ENCODE measurements at places on chromosomes 2 and 18.

GRCh38 chr18:65365245-65365980 lies 385.4 kb upstream of the CDH7 start:
- DNase-seq = no peak

DNA sequence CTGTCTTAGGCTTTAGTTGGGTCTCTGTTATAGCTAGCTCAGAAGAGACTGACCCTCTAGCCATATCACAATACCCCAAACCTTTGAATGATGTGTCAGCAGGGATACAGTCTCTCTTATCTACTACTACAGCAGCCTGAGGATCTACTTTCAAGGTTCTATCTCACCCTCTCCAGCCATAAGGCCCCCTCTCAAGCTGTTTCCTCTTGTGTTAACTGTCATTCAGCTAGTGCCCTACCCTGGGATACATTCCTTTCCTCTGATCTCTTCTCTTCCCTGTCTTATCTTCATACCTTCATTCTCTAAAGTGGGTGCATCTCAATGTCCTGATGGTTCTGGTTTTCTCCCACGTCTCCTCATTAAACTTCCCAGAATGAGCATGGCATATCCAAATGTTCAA lies 434.7 kb downstream of the NRXN1 start:
- no peak for DNase-seq

DNA sequence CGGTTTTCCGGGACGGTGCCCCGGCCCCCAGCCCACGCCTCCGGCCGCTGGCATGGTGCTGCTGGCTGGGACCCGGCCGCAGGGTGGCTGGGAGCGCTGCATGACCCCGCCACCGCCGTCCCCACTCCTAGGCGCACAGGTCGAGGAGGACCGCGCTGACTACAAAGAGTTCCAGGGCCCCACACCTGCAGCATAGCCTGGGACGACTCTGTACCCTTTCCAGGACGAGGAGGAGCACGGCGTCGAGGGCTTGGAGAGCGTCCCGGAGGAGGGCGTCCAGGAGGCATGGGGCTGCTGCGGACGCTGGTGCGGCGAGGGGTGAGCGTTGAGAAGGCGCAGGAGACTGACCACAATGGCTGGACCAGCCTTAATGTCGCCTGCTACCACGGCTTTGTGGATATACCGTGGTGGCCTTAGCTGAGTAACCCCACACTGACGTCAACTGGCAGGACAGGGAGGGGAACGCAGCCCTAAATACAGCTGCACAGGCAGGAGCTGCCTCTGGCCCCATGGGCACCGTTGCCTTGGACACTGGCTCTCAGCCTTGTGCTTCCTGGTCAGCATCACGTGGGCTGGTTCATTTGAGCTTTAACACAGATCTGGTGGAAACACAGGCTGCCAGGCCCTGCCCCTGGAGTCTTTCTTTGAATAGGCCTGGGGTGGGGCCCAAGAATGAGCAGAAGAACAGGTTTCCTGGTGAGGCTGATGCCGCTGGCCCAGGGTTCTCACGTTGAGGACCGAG lies 40.9 kb upstream of the TRIM43B start:
- no peak for DNase-seq

DNA sequence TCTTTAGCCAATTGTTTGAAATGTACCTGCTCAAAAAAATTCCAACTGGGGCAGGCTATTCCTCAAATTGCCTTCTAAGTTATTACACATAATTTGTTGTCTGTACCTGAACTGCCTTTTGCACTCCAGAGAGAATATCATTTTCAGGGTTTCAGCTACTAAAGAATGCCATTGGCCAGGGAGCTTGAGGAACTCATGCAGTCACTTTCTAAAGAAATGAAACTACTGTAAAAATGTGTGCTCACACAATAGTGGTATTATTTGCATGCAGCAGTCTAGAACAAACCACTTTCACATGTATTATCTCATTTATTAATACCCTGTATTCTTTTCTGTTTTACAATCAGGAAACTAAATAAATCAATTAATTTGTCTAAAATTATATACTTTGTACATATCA lies 152.2 kb downstream of the PID1 start:
- DNase-seq = no peak

DNA sequence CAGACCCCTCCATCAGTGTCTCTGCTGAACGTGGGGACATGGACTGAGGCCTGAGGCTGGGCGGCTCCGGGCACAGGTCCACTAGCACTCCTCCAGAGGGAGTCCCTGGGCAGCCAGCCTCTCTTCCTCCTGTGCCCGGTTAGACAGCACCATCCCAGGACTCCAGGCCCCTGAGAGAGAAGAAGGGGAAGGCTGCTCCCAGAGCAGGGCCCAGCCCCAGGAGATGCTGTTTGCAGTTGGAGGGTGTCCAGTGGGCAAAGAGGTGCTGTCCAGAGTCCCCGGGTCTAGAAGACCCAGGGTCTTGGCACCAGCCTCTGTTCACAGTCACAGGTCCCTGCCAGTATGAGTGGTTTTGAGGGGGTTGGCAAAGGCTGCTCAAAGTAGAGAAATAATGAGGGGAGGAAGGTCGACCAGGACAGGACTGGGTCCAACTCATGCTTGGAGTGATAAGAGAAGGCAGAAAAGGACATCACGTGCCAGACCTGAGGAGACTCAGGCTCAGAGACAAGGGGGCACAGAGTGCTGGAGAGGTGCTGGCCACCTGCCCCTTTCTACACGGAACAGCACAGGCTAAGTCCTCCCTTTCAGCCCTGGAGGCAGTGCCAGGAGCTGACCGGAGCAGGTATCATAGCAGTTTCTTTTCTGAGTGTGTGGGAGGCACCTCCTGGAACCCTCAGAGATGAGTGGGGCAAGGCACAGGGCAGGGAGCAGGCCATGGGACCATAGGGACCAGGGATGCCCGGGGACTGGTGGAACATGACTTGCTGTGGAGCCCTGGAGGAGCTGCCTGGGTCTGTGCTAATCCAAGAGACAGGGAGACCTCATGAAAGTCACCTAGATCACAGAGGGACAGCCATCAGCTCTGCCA lies 21.1 kb downstream of the CRACDL start:
- DNase-seq = no peak

DNA sequence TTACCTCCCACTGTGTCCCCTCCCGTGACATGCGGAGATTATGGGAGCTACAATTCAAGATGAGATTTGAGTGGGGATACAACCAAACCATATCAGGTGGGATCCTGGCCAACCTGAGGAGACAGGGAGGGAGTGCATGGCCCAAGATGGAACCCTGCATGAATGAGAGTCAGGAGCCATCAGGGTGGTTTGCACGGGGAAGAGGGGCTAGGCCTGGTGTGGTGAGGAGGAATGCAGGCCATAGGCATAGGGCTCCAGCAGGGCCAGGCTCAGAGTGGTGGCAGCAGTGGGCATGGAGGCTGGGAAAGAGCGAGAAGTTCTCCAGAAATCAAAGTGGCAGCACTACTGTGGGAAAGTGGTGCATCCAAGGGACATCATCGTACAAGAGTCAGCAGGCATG lies 74.0 kb upstream of the BCL2L11 start:
- DNase-seq = no peak

DNA sequence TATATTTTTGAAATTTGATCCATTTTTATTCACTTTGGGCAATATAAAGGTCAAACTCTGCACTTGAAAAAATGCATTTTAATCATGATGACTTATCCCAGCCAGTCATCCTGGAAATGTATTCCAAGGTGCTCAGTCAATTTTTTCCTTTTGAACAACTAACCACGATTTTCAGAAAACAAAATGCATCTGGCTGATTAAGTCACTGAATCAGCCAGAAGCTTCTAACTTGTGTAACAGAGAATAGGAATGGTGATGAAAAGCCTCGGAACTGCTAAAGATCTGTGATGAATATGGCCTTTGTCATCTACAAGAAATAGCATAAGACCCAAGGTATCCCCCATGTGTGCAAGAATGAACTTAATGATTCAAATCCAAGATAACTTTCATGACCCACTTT lies 572.7 kb downstream of the EPHA4 start:
- DNase-seq = no peak

DNA sequence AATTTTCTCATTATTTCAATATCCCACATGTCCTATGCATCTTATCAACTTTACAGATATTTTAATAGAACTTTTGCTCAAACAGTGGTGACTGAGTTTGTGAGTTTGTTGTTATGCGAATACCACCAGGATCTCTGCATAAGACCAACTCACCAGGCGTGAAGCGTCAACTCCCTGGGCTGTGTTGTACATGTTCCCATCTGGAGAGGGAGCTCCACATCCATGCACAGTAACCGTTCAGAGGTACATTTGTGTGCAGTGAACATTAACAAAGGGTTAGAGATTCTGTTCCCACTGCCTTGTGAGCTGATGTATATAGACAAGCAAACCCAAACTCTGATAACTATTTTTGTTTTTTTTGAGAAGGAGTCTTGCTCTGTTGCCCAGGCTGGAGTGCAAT lies 188.7 kb downstream of the MYT1L start:
- no peak for DNase-seq

GRCh38 chr2:101779656-101780055 lies 82.1 kb downstream of the MAP4K4 start:
- DNase-seq = no peak

DNA sequence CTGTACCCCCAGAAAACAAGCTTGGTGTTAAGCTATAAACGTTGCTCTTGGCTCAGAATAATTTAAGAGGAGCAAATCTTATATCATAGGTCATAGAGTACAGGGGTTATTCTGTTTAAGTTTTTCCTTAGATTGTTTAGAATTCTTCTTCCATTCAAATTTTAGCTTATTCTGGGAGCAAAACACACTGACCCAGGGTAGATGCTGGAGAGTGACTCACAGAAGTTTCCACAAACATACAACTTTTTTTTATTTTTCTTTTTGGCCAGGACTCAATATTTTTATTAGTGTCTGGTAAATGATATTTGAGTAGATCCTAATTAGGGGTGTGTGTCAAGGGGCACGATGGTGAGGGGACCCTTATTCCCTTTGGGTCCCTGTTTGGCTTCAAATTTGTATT lies 71.5 kb upstream of the PSME4 start:
- DNase-seq = no peak

GRCh38 chr2:30862054-30862651 lies 54.9 kb upstream of the CAPN13 start:
- peak; percentile 17 for DNase-seq

DNA sequence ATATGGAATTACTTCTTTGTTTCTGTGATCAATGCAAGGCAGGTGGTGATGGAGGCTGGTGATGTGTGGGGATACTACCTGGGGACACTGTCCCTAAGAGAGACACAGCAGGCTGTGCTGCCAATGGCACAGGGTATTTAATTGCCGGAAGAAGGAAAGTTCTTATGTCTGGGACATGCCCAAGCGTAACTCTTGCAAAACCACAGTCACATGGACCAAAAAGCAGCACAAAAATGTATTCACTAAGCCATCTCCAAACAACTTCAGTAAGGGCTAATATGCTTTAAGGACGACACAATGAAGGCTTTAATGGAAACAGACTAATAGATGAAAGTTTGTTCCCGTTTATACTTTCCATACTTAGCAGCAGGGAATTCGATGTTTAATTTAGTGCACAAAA lies 49.7 kb upstream of the AP1S3 start:
- no peak for DNase-seq

- no peak for DNase-seq
Measured at GRCh38 chr2:241258505-241259280, 56.8 kb downstream of the HDLBP start.

GRCh38 chr2:74764429-74765272 lies 69.3 kb upstream of the HK2 start:
- DNase-seq = no peak

- no peak for DNase-seq
Measured at GRCh38 chr18:69022426-69022825, 224.5 kb downstream of the CCDC102B start.

DNA sequence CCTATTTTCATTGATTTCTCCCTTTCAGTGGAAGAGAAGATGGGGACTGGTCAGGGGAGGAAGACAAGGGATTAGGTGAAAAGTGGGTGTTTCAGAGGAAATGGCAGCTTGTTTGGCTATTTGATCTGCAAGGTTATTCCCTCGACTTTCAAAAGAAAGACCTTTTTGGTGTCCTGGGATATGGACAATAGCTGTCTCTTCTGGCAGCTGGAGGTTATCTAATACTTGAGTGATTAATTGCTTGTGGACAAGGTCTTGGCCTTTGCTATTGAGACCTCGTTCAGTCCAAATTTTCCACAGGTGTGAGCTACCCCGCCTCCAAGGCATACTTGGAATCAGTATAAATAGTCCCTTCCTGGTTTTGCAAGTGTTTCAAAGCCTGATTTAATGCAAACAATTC lies 33.3 kb upstream of the TRAPPC8 start:
- DNase-seq = no peak

GRCh38 chr18:13611142-13611600 lies 115.2 kb downstream of the FAM210A start:
- DNase-seq = no peak

GRCh38 chr2:137367361-137367760 lies 596.9 kb upstream of the HNMT start:
- DNase-seq = no peak

DNA sequence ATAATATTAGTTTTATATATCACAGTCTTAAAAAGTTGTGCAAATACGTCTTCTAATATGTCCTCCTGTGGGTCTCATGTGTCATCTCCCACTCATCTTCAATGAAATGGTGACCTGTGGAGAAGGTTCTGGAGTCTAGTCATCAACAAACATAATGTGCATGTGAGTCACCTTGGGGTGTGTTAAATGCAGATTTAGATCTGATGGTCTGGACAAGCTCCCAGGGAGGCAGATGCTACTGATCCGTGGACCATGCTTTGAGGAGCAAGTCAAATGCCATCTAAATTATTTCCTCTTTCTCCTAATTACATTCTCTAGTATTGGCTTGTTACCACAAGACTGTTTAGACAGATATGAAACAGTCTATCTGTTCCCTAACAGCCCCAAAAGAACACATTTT lies 210.9 kb downstream of the CD226 start:
- DNase-seq = no peak

GRCh38 chr2:38435775-38436174 lies 58.7 kb upstream of the ATL2 start:
- no peak for DNase-seq

GRCh38 chr2:6605836-6606505 lies 259.7 kb downstream of the CMPK2 start:
- DNase-seq = no peak

DNA sequence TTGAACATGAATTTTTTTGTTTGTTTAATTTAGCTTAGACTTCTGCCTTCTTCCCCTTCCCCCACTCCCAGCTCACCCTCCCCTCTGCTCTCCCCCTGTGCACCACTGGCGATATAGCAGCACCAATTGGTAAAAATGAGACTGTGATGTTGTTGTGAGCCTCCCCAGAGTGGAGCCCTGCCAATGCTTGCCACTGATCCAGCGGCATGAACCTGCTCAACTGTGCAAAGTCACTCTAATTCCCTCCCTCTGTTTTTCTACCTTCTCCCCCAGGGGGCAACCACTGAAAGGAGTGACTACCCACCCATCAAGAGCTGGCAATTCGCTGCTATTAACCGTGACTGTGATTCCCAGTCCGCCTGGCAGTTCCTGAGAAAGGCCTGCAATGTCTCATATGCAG lies 30.2 kb downstream of the KLHL14 start:
- DNase-seq = no peak

- DNase-seq = no peak
Measured at GRCh38 chr2:200466425-200467418, 43.1 kb downstream of the KCTD18 start.

DNA sequence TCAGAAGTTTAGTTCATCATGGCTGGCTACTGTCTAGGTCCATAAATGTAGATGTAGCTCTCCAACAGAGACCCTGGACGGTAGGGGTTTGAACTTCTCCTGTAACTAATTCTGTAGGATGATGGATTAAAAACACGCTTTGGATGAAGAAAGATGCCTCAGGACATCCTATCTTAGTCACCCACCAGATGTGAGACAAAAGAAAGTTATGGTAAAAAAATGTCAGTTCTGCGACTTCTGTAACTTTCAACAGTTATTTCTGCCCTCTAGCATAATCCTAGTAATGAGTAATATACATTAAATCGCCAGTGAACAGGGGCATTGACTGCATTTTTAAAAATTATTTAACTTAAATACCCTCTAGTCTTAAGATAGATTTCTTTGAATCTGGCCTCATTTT lies 210.1 kb upstream of the LRATD1 start:
- DNase-seq = no peak

All from AG04449 (cell line).